DND-41 (cell line): ENCODE measurements at places on chromosomes 2 and 18.

- no peak for DNase-seq
Observed at GRCh38 chr18:46466234-46467160, 190.5 kb downstream of the LOXHD1 start.

DNA sequence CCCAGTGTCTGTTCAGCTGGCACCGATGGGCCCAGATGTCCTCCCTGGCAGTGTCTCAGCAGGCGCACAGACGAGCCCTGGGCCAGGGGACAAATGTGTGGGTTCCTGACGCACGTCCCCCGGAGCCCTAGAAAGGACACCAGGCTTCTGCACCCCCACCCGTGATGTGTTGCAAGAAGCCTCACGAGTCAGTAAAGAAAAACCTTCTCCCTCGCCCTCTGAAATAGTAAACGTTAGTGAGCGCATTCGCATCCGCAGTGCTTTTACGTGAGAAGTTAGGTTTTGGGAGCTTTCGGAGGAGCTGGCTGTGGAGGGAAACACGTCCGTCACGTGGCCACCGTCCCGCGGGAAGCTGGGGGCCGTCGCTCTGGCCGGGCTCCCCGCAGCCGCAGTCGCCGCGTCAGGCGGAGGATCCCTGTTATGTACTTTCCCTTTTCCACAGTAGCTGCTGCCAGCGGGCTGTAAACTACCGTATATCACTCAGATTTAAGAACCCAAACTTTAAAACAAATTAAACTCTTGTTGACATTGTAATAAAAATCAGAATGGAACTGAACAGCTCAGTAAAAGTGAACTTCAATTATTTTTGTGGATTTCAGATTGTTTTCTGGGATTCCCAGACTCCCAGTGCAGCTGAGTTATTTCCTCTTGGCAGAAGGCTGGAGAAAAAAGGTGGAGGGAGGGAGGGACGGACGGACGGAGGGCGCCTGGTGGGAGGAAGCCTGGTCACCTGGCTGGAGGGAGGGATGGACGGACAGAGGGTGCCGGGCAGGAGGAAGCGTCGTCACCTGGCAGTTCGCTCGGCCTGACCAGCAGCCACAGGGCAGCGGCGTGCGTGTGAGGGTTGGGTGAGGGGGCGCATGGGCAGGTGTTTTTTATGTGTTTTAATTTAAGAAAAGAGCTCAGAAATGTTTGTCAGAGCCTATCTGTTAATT, 112.1 kb downstream of the NFATC1 start:
- no peak for DNase-seq

DNA sequence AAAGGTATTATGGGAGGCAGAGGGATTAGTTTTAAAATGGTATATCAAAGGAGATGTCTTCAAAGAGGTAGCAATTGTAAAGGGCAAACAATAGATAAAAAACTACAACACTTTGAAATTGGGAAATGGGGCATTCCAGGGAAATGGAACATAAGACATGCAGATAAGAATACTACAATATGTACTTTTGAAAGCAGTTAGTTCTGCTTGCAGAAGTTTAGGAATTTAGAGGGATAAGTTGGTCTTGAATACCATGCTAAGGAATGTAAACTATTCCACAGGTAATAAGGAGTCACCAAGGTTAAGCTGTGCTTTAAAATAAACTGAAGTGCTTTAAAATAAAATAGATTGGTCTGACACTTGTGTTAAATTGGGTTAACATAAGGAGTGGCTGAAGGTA, 571.7 kb upstream of the ACVR2A start:
- no peak for DNase-seq

DNA sequence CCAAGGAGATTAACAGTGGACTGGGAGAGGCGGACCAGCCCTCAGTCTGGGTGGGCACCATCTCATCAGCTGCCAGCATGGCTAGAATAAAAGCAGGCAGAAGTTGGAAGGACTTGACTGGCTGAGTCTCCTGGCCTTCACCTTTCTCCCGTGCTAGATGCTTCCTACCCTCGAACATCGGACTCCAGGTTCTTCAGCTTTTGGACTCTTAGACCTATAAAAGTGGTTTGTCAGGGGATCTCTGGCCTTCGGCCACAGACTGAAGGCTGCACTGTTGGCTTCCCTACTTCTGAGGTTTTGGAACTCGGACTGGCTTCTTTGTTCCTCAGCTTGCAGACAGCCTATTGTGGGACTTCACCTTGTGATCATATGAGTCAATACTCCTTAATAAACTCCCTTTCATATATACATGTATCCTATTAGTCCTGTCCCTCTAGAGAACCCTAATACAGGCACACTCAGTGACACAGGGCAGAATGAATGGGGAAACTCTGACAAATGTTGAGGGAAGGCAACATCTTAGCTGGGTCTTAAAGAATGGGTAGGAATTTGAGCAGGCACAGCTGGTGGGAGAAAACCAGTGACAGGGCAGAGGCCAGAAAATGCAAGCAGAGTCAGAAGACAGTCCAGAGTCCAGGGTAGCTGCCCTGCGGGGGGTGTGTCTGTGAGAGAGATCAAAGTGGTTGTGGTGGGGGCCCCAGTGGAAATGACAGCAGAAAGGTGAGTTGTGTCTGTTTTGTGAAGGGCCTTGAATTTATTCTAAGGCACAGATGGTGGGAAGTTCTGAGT, 108.1 kb upstream of the CD302 start:
- no peak for DNase-seq

- no peak for DNase-seq
Observed at GRCh38 chr2:97747285-97747684, 33.9 kb downstream of the ZAP70 start.

DNA sequence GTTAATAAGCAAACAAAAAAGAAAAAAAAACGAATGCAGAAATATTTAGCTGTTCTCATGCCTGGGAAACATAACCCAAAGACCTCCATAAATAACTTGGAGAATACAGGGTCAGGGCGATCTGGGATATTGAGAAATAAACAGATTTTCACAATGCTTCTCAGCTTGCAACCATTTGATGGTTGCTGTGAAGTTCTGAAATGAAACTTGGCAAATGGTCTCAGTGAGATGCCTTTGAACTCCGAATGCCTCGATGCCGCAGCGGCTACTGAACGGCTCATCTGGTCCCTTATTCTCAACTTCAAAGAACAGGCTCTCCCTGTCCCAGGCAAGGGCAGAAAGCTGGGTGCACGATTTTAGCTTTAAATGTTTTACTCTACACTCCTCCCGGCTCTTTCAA, 78.1 kb downstream of the ZNF516 start:
- DNase-seq: no peak

DNA sequence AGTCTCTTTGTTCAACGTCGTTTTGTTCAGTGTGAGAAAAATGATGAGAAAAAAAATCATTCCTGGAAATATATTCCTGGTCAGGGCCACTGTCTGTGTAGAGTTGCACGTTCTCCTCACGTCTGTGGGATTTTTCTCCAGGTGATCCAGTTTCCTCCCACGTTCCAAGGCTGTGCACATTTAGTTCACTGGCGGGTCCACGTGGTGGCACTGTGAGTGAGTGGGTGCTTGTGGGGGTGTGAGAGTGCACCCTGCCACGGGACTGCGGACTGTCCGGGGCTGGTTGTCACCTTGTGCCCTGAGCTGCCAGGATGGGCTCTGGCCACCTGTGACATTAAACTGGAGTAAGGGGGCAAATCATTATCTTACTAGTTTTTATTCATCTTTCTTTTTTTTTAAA, 30.3 kb upstream of the ACYP2 start:
- DNase-seq: no peak

DNA sequence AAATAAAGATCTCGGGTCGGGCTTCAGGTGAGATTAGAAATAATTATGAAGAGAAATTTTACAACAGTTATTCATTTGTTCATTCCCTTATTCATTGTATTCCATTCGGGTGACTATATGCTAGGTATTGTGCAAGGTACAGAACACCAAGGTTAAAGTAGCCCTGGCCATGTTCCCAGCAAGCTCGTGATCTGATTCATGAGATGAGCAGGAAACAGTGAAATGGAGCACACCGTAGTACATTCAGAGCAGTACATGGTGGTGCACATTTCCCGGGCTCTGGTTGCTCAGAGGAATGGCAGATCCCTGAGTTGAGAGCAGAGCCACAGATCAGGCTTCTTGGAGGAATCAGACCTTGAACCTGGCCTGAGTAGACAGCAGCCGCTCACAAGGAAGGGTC, 87.7 kb downstream of the PRKRA start:
- no peak for DNase-seq

GRCh38 chr2:206189691-206190090, 30.0 kb downstream of the EEF1B2 start:
- DNase-seq: no peak

DNA sequence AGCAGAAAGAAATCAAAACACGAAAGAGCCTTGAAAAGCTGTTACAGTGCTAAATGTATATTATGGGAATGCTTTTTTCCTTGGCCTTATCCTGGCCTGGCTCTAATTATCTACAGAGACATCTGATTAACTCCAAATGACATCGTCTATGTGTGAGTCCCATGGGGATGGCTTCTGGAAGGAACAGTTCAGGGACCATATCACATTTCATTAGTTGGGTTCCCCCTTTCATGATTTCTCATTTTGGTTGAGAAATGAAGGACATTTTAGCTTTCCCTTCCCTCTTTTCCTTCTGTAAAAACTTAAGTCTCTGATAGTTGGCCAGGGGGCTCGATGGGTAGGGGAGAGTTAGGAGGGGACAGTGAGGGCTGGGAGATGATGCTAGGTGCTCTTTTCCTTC, 116.7 kb downstream of the PRKCE start:
- no peak for DNase-seq

GRCh38 chr18:44837482-44838180, 156.9 kb downstream of the SETBP1 start:
- no peak for DNase-seq

DNA sequence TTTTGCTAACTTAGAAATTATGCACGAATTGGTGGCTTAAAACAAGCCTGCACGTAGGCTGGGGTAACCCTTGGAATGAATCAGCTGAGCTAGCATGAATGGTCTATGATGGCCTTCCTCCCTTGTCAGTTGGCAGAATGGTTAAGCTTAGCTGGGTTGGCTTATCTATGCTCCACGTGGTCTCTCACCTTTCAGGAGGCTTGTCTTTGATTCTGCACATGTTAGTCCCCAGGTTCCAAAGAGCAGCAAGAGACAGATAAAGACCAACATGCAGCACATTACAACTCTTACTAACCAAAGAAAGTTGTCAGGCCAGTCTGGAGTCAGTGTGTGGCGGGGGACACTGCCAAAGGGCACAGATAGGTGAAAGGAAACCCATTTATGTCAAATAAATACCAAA, 700.9 kb upstream of the SYT4 start:
- no peak for DNase-seq

DNA sequence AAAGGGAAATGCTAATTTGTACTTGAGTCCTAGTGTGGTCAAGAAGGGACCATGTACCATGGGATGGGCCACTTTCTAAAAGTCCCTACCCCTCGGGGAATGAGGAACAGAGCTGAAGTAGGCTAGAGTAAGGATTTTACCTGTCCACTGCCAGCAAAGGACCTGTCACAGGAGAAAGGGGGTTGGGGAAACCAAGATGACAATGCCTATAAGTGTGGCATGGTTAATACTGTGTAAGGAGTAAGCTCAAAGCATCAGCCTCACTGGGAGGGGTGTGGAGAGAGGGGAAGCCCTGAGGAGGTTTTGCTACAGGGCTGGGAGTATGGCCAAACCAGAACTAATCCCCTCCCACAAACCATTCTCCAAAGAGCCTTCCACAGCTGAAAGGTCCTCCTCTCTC, 15.8 kb downstream of the GKN2 start:
- no peak for DNase-seq

- DNase-seq: no peak
Observed at GRCh38 chr2:10873790-10874437, 37.8 kb upstream of the KCNF1 start.

DNA sequence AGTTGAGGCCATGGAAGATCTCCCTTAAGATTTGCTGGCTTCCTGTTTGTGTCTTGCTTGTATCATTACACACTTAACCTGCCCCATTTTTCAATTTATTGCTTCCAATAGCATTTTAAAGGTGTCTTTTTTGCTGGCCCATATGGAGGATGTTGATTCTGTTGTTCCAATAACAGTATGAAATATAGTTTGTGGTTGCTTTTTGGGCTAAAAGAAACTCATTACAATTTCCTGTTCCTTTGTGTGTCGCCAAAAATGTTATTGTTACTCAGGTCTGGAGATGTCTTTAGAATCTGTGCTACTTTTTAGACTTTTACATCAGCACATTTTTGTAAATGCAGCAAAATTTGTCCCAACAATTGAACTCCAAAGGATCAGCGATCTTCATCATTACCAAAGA, 234.0 kb upstream of the ITGA4 start:
- DNase-seq: no peak

DNA sequence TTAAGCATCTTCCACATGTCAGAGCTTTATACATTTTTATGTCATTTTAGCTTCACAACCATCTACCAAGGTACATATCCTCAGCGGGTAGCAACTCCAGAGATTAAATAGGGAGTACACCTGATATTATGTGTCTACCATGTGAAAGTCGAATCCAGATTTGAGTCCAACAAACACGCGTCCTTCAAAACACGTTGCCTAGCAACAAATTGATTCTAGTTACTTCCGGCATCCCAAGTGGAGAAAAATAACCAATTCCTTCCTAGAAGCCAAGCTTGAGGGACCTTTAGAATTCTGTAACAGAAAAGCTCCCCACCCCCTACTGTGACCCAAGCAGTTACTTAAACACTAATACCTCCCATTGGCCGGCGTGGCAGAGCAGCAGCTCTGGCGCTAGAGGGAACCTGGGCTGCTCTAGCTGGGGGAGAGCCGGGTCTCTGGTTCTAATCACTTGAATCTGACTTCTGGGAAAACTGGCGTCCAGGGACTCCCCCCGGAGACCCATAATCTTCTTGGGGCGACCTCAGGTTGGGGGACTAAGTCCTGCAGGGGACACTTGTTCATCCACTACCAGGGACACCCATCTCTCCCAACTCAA, at the start of gene ERICH2:
Gene ERICH2 (plus strand): TSS at position 371 of the 598 bp plus-strand sequence. CDS start 304 bp downstream, outside the sequence.
- DNase-seq: no peak

GRCh38 chr2:138455691-138456090, 45.9 kb upstream of the SPOPL start:
- DNase-seq: no peak
